Tibial nerve (tissue), 4 donors: ENCODE measurements at places on chromosomes 2 and 18.

DNA sequence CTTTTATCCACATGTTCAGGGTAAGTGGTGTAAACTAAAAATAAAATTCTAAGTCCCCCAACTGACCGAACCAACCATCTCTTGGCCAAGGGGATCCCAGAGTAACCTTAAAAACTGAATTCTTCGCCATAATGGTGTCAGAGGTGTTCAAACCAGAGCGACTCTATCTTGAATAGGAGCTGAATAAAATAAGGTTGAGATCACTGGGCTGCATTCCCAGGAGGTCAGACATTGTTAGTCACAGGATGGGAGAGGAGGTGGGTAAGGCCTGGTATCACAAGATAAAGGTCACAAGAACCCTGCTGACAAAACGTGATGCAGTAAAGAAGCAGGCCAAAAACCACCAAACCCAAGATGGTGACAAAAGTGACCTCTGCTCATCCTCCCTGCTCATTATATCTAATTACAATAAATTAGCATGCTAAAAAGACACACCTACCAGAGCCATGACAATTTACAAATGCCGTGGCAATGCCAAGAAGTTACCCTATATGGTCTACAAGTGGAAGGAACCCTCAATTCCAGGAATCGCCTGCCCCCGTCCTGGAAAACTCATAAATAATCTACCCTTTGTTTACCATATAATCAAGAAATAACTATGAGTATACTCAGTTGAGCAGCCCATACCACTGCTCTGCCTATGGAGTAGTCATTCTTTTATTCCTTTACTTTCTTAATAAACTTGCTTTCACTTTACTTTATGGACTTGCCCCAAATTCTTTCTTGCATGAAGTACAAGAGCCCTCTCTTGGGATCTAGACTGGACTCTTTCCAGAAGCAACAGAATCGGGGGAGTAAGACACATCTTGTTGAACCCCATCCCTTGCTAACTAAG lies 302.4 kb downstream of the STK39 start:
- H3K36me3 ChIP-seq = no peaks in the 10 kb centered on the region
- no peak for DNase-seq
- H3K27me3 ChIP-seq = no peaks in the 10 kb centered on the region
- H3K4me1 ChIP-seq = no peaks in the 10 kb centered on the region
- no peak overlapping the region for H3K27ac ChIP-seq

DNA sequence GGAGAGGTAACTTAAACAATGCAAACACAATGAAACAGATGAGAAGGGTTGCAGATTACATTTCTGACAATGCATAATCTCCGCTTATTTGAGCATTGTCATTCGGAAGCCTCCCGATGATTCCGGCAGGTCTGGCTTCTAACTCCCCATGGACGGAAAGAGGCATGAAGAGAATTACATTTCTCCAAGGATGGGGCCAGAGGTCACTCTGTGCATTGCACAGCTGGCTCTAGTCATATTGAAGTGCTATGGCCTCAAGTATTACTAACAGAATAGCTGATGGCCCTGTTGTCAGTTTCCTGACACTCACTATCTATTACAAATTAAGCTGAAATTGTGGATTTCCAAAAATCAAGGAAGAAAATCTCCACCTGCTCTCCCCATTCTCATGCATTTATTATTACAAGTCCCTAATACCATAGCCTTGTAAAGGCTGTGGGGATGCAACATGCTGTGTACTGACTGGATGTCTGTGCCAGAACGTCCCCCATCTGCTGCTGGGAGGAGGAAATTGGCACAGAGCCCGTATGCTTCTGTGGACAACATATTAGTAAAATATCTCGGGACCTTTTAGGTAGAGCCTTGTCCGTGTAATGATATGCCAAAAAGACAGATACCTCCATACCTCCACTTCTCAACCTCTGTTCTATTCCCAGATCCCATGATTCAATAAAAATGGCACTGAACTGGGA lies 168.1 kb downstream of the SETBP1 start:
- no peaks in the 10 kb centered on the region for H3K27me3 ChIP-seq
- no peak for DNase-seq
- no peak overlapping the region for H3K4me3 ChIP-seq
- H3K4me1 ChIP-seq = peaks cover 9% of the 10 kb centered on the region
- H3K27ac ChIP-seq = no peak overlapping the region

- H3K4me3 ChIP-seq = no peak overlapping the region
- no peak for DNase-seq
- no peaks in the 10 kb centered on the region for H3K4me1 ChIP-seq
- no peak overlapping the region for H3K27ac ChIP-seq
- no peaks in the 10 kb centered on the region for H3K36me3 ChIP-seq
These were observed 17.2 kb downstream of the PPP3R1 start for GRCh38 chr2:68235090-68235489.

GRCh38 chr2:5668682-5669250 lies 23.4 kb upstream of the SOX11 start:
- H3K4me1 ChIP-seq = peaks cover 7% of the 10 kb centered on the region
- H3K36me3 ChIP-seq = no peaks in the 10 kb centered on the region
- no peak overlapping the region for H3K4me3 ChIP-seq
- peaks cover 17% of the 10 kb centered on the region for H3K27me3 ChIP-seq
- no peak overlapping the region for H3K27ac ChIP-seq
- DNase-seq = no peak

- H3K36me3 ChIP-seq = no peaks in the 10 kb centered on the region
- H3K4me3 ChIP-seq = no peak overlapping the region
- no peaks in the 10 kb centered on the region for H3K4me1 ChIP-seq
- DNase-seq = no peak
- H3K27ac ChIP-seq = no peak overlapping the region
- H3K27me3 ChIP-seq = no peaks in the 10 kb centered on the region
These were observed 18.8 kb downstream of the TACR1 start for GRCh38 chr2:75180476-75180875.

DNA sequence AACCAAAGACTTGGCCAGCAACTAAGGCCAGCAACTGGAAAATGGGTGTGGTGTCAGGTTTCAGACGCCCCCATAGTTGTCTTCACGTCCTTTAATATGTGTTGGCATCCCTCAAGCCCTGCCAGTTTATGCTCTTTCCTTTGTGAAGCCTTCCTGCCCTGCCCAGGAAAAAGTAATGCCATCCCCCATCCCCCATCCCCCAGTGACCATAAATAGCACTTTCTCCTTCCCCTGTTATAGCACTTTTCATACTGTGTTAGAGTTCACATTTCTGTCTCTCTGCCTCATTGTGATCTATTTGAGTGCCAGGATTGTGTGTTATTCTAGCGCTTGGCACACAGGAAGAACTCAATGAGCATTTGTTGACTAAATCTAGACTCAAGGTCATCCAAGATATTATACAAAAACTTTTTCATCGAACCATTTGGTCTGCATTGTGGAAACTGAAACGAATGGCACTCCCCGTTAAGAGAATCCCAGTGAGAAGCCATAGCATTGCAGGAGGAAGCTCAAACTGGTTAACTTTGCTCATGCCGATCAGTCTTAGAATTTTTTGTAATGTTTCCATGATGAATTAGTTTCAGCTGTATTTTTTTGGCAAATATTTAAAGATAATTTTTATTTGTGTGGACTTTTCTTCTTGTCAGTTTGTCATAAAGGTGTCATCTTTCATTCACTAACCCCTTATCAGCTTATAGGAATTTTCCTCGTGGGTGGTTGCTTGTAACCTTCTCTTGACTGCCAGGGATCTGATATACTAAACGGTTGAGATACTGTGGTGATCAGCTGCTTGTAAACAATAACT lies 15.7 kb downstream of the CRIM1 start:
- no peak for DNase-seq
- H3K4me1 ChIP-seq = peaks cover 70% of the 10 kb centered on the region
- no peaks in the 10 kb centered on the region for H3K36me3 ChIP-seq
- no peak overlapping the region for H3K27ac ChIP-seq
- H3K27me3 ChIP-seq = no peaks in the 10 kb centered on the region
- no peak overlapping the region for H3K4me3 ChIP-seq
